ENCODE measurements at places on chromosomes 3 and 15.

- DNase-seq: no peak
Measured at GRCh38 chr3:16599694-16600093, 5.5 kb downstream of the DAZL start.

DNA sequence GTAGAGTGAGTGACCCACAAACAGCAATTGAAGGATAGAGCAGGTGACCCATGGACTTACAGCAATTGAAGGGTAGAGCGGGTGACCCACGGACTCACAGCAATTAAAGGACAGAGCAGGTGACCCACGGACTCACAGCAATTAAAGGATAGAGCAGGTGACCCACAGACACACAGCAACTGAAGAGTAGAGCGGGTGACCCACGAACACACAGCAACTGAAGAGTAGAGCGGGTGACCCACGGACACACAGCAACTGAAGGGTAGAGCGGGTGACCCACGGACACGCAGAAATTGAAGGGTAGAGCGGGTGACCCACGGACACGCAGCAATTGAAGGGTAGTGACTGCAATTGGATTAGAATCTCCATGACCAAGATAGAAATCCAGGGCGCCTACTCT is 9.8 kb upstream of the TNK2 start:
- no peak for DNase-seq

GRCh38 chr3:184604615-184605290 is 43.2 kb downstream of the EPHB3 start:
- DNase-seq: no peak

DNA sequence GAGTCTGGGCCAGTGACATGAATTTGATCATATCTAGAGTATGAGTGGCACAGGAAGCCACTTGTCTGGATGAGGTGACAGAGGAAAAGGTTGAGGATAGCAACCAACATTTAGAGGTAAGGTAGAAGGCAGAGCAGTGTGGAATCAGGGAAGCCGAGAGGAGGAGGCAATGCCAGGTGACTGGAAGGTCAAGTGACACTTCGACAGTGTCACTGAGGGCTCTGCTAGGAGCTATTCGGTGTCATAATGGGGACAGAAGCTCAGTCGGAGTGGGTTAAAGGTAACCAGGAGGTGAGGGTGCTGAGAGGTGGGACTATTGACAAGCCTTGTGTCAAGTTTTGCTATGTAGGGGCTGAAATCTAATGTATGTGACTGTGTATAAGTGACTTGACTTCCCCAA is 56.7 kb downstream of the IGF1R start:
- no peak for DNase-seq

- DNase-seq: no peak
Measured at GRCh38 chr3:94349310-94349878, 286.5 kb downstream of the NSUN3 start.

Measured in fibroblast of skin of left quadriceps (primary cell).